ENCODE measurements at places on chromosomes 13 and 19. TPM values are rescaled to one million over a fixed set of nuclear protein-coding genes. Genes with fewer than 3 reads are reported as not detected.

GRCh38 chr13:95388420-95389079, 87.3 kb upstream of the ABCC4 start:
- DNase-seq, result no peak

GRCh38 chr19:17091758-17092333, 16.3 kb downstream of the MYO9B start:
- DNase-seq, result no peak

DNA sequence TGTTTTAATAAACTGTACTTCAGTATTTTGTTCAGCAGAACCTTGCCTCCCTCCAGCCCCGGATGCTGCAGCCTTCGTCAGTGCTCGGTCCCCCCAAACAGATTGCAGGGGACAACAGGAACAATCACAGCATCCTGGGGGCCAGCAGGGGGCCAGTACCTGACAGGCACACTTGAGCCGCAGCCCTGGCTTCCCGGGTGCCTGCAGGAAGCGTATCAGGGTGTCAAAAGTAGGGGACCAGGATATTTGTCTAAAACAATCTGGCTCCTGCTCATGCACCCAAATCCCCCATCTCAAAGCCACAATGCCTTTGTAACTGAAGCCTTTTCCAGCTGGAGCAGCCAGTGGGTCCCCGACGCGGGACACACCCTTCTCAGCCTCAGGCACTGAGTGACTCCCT, 167.5 kb upstream of the TSHZ3 start:
- no peak for DNase-seq

- DNase-seq, result no peak
Observed at GRCh38 chr13:110046811-110047210, 260.1 kb downstream of the COL4A1 start.

GRCh38 chr19:46616631-46617322, 8.1 kb downstream of the PTGIR start:
- DNase-seq, result peak; percentile 90

GRCh38 chr13:111484959-111485358, 164.5 kb downstream of the TEX29 start:
- no peak for DNase-seq

GRCh38 chr13:113550453-113550852, 34.1 kb upstream of the TFDP1 start:
- DNase-seq, result no peak

DNA sequence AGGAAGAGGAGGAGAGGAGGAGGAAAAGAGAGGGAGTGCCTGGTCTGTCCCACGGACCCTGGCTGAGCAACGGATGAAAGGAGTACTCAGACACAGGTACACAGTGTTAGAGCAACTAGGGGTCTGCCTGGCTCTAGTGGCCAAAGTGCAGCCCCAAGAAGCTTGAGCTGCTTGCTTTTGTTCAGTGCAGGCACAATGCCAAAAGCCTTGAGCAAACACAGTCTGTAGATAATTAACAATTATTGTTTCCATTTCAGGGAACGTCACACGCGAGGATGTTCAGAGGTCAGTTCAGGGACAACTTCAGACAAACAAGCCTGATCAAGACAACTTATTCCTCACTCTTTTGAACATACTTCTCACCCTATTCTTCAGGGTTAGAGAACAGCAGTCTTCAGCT, 32.2 kb upstream of the ZNF726 start:
- DNase-seq, result no peak

DNA sequence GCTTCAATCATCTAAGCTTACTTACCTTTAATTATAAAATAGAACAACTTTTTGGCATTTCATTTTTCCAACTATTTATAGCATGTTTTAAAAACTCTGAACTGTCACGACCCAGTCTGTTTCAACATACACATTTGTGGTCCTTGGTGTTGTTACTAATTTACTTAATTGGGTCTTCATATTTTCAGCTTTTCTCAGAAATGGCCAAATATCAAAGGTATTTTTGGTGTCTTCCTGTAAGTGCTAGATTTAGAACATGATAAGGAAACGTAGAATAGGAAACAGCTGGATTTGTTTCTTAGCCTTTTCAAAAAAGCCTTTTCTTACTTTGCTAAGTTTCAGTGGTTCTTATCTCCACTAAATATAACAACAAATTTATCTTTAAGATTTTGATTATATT, 11.4 kb downstream of the LPAR6 start:
- no peak for DNase-seq

GRCh38 chr13:78372581-78372980, 230.8 kb downstream of the POU4F1 start:
- no peak for DNase-seq

DNA sequence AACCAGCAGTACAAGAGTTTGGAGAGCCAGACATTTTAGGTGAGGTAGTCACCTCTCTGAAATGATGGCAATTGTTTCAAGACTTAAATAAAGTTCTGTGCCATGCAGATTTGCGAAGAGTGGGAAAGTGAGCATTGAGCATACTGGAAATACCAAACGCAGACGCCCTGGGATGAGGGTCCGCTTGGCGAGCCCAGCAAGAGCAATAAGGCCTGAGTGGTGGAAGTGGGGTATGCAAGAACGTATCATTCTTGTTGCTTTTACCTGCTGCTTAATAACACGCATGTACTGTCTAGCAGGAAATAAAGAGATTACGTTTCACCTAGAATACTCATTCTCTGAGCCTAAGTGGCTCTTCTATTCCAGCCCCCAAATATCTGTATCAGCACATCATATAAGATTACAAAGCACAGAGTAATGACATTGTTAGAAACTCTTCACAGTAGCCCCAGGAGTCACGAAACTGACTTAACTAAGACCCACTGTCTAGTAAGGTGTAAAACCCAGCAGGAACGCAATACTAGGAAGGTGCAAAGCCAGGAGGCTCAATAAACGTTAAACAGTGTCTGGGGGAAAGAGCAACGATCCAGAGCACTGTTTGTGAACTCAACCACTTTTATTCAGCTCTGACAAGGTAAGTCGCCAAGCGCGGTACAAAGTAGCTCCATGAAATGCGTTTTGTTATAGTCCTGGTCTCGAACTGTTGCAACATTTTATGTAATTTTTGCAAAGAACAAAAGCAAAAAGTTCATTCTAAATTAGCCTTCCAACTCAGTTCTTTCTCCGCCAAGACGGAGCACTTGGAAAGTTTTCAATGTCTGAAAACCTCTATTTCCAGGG, 1.2 kb downstream of the RCBTB2 start:
- no peak for DNase-seq

DNA sequence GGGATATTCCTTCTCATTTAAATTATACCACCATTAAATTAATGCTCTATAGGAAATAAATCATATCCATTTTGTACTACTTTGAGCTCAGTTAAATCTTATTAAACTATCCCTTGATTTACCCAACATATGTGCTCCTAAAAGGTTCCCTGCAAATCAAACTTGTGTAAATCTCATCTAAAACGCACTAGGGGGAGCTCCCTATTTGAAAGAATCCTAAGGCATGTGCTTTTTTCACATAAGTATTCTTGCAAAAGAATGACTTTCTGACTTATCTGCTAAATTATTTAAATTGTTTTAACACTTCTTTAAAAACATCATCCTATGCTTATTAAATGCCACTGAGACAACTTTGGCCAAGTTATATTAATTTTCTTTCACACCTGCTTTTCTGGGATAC, 7.9 kb downstream of the INTS6 start:
- peak; percentile 29 for DNase-seq

GRCh38 chr19:16077984-16078758, 1.9 kb downstream of the TPM4 start:
- no peak for DNase-seq

GRCh38 chr19:12867120-12868099, 13.8 kb downstream of the DNASE2 start:
- peak; percentile 84 for DNase-seq

GRCh38 chr13:66859078-66859477, 371.1 kb downstream of the PCDH9 start:
- DNase-seq, result no peak

DNA sequence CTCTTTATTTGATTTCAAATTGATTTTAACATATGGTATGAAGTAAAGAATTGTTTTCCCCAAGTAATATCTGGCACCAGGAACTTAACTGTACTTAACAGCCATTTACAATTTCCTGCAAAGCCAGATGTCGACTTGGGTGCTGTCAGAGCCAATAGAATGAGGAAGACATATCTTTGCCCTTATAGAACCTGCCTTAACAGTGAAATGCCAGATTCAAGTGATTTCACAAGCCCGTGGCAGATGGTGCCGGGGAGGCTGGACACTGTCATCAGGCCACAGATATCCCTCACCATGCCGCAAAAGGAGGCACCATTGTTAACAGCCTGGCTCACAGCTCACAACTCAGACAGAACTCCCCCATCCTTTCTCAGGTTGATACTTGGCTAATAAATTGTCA, 48.7 kb downstream of the ESD start:
- peak; percentile 71 for DNase-seq

GRCh38 chr13:30719525-30719914, 15.8 kb upstream of the ALOX5AP start:
- no peak for DNase-seq

DNA sequence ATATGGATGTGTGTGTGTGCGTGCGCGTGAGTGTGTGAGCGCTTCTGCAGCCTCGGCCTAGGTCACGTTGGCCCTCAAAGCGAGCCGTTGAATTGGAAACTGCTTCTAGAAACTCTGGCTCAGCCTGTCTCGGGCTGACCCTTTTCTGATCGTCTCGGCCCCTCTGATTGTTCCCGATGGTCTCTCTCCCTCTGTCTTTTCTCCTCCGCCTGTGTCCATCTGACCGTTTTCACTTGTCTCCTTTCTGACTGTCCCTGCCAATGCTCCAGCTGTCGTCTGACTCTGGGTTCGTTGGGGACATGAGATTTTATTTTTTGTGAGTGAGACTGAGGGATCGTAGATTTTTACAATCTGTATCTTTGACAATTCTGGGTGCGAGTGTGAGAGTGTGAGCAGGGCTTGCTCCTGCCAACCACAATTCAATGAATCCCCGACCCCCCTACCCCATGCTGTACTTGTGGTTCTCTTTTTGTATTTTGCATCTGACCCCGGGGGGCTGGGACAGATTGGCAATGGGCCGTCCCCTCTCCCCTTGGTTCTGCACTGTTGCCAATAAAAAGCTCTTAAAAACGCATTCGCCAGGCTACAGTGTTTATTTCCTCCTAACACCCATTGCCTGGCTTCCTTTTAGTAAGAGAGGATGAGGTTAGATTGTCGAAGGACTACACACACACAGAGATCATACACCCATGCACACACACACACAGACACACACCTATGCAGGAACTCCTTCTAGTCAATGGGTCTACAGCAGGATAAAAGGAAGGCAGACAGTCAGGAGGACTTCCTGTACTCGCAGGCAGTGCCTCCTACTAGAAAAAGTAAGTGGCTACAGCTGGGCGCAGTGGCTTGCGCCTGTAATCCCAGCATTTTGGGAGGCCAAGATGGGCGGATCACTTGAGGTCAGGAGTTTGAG, 7.1 kb downstream of the FOSB start:
- DNase-seq, result no peak

DNA sequence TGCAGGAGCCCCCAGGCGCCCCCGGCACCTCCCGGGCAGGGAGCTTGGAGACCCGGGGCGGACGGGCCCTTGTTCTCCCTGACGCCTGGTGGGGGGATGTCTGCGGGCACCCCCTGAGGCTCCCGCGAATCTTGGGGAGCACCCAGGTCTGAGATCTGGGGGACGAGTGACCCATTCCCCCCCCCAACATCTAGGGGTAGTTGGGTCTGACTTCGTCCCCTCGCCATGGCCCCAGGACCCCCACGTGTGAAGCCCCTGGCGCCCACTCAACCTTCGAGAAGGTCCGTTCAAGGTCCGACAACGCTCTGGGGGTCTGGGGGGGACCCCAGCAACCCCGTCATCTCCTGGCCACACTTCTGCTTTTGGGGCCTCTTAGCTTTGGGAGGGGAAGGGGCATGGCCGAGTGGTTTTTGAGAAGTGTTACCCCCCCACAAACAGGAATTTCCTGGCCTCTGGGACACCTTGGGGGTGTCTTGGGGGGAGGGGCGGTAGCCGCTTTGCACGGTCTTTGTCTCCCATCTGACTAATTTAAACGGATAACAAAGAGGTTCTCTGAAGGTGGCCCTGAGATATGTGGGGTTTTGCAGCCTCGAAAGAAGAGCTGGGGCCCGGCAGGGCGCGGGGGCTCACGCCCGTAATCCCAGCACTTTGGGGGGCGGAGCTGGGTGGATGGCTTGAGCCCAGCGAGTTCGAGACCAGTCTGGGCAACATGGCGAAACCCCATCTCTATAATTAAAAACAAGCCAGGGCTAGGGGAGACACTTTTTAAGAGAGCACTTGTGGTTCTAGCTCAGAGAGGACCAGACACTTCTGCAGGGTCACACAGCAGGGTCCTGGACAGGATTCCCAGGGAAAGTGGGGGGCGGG, 608 bp downstream of the CNN2 start:
- no peak for DNase-seq

DNA sequence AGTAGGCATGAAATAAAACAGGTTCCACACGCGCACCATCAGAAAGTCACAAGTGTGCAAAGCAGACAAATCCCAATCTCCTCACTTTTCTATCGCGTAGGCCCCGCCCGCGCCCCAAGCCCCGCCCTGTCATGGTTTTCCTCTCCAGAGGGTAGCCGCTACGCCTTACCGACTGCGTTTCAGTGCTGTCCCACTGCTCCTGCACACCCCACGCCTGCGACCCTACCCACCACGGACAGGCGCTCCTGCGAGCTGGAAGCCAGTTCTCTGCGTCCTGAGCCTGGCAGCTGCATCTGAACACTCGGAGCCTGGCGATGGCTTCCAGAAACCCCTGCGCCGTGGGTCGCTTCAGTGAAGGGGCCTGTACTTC, 379 bp upstream of the ZNF470 start:
- peak; percentile 68 for DNase-seq

Gene CEACAM21
- not detected for polyA plus RNA-seq

Gene GAPDHS
- not detected for polyA plus RNA-seq

Gene IL17D
- polyA plus RNA-seq, result 2.3 TPM

Gene CGB2
- 0.64 TPM for polyA plus RNA-seq

Gene ZNF177
- 3.6 TPM for polyA plus RNA-seq

Gene LRRC4B
- 6.9 TPM for polyA plus RNA-seq

Gene SLC25A42
- 4.3 TPM for polyA plus RNA-seq

Gene TBXA2R
- polyA plus RNA-seq, result 0.92 TPM

Gene NFIX
- polyA plus RNA-seq, result 5.1 TPM

Gene SBNO2
- polyA plus RNA-seq, result 15.7 TPM

Gene UBE2L5
- 0.02 TPM for polyA plus RNA-seq

Gene SLC10A2
- polyA plus RNA-seq, result not detected
